ENCODE measurements at places on chromosomes 11 and 22. TPM values are rescaled to one million over a fixed set of nuclear protein-coding genes. Genes with fewer than 3 reads are reported as not detected.
A peak's percentile ranks its signal among the peaks of the same experiment; 100 is the strongest.

DNA sequence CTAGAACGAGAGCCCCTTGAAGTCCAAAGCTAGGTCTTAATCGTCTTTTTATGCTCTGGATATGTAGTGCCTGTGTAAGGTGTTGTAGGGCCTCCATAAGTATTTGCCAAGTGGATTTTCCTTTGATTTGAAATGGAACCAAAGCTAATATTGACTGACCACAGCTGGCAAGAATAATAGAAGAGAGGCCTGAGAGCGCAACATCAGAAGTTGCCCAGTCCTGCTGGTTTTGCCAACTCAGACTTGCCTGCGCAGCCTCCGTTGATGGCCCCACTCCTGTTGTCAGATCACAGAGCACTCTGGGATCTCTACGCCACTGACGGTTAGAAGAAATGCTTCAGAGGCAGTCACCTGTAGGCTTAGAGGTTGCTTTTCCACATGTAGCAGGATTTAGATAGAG lies 251.2 kb downstream of the TENM4 start:
- no peak overlapping the region for H3K4me3 ChIP-seq
- no peak overlapping the region for H3K27ac ChIP-seq
- H3K27me3 ChIP-seq: no peaks in the 10 kb centered on the region
- H3K36me3 ChIP-seq: no peaks in the 10 kb centered on the region

GRCh38 chr11:129239207-129239606 lies 47.1 kb upstream of the ARHGAP32 start:
- H3K36me3 ChIP-seq: no peaks in the 10 kb centered on the region
- DNase-seq: no peak
- H3K27me3 ChIP-seq: no peaks in the 10 kb centered on the region
- H3K4me1 ChIP-seq: peaks cover 3% of the 10 kb centered on the region
- no peak overlapping the region for H3K4me3 ChIP-seq

SCN4B gene
- total RNA-seq: 3.5 TPM

- H3K36me3 ChIP-seq: no peaks in the 10 kb centered on the region
- no peak overlapping the region for H3K4me3 ChIP-seq
- no peaks in the 10 kb centered on the region for H3K4me1 ChIP-seq
- DNase-seq: no peak
- H3K27ac ChIP-seq: no peak overlapping the region
Measured at GRCh38 chr11:116973270-116973669, 125.0 kb downstream of the SIK3 start.

ACRV1 gene
- not detected for total RNA-seq

- no peaks in the 10 kb centered on the region for H3K4me1 ChIP-seq
- no peaks in the 10 kb centered on the region for H3K27me3 ChIP-seq
- H3K36me3 ChIP-seq: no peaks in the 10 kb centered on the region
- no peak for DNase-seq
- H3K4me3 ChIP-seq: no peak overlapping the region
Measured at GRCh38 chr11:94557992-94558391, 9.2 kb upstream of the PIWIL4 start.

GRCh38 chr11:37858398-37858797 lies 1260.4 kb upstream of the RAG2 start:
- H3K27me3 ChIP-seq: no peaks in the 10 kb centered on the region
- H3K27ac ChIP-seq: no peak overlapping the region
- H3K4me3 ChIP-seq: no peak overlapping the region
- DNase-seq: no peak
- H3K36me3 ChIP-seq: no peaks in the 10 kb centered on the region

SMARCB1 gene
- 79.0 TPM for total RNA-seq

- no peak for DNase-seq
- H3K4me3 ChIP-seq: no peak overlapping the region
- no peak overlapping the region for H3K27ac ChIP-seq
- H3K36me3 ChIP-seq: no peaks in the 10 kb centered on the region
- H3K4me1 ChIP-seq: no peaks in the 10 kb centered on the region
- H3K27me3 ChIP-seq: no peaks in the 10 kb centered on the region
Measured at GRCh38 chr11:72750086-72750485, 2.1 kb downstream of the ARAP1 start.

DNA sequence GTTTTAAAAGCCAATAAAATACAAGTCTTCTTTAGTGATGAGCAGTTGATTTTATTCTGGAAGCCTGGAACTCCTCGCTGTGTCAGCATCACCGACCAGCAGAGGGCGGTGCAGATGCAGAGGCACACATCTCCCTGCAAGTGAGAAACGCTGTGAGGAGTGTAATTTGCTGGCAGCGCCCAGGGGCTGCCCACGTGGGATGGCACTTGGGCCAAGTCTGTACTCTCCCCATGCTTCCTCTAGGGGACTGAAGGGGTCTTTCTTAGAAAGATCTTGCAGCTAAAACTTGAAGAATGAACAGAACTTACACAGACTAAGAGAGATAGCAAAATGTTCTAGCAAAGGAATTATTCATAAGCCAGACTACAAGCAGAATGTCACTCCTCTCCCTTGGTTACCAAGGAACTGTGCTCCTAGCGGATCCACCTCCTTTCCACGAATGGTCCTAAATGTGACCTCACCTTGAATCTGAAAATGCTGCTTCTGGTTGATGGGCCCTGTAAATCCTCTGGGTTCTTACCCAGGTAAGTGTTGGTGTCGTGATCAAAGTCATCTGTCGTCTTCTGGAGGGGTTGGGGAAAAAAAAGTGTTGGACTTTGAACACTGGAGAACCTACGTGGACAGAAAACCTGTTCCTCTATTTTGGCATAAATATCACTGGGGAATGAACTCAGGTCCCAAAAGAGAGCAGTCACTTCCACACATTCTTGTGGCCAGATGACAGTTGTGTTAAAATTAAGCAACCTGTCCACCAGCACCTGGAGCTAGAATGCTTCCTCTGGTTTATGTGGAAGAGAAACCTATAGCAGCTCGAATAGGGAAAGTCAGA lies 31.8 kb downstream of the CNTF start:
- no peak overlapping the region for H3K27ac ChIP-seq
- no peaks in the 10 kb centered on the region for H3K4me1 ChIP-seq
- peak overlapping the region; percentile 50 for H3K4me3 ChIP-seq
- DNase-seq: peak; percentile 77
- no peaks in the 10 kb centered on the region for H3K27me3 ChIP-seq

KRTAP5-7 gene
- total RNA-seq: 0.22 TPM

IFITM2 gene
- 1,111 TPM for total RNA-seq

MUC2 gene
- not detected for total RNA-seq

DNA sequence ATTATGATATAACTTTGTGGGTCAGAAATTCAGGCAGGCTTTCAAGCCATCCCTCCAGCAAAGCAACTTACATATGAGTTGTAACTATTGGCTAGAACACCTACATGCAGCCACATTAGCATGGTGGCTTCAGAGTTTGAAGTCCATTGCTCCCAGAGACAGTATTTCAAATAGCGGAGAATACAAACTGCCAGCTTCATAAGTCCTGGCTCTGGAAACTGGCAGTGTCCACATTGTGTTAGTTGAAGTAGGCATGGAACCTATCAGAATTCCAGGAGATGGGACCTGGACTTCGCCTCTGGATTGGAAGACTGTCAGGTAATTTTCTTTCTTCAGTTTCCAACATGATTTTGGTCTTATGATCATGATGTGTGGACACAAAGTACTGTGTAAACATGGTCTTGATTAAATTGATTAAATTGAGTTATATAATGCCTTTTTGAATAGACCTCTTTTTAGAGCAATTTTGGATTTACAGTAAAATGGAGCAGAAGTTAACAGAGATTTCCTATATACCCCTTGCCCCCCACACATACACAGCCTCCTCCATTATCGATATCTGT lies 209.9 kb upstream of the NAV2 start:
- H3K36me3 ChIP-seq: no peaks in the 10 kb centered on the region
- peaks cover 8% of the 10 kb centered on the region for H3K27me3 ChIP-seq
- H3K4me3 ChIP-seq: no peak overlapping the region

GRCh38 chr11:93089474-93090102 lies 108.2 kb downstream of the SLC36A4 start:
- no peaks in the 10 kb centered on the region for H3K36me3 ChIP-seq
- no peak overlapping the region for H3K4me3 ChIP-seq
- H3K4me1 ChIP-seq: no peaks in the 10 kb centered on the region
- no peak overlapping the region for H3K27ac ChIP-seq
- no peaks in the 10 kb centered on the region for H3K27me3 ChIP-seq

GRCh38 chr11:112477581-112478317 lies 217.1 kb upstream of the PLET1 start:
- H3K27ac ChIP-seq: no peak overlapping the region
- H3K4me1 ChIP-seq: no peaks in the 10 kb centered on the region
- DNase-seq: no peak
- H3K4me3 ChIP-seq: no peak overlapping the region
- H3K27me3 ChIP-seq: no peaks in the 10 kb centered on the region

KRTAP5-1 gene
- total RNA-seq: not detected

OR52N4 gene
- total RNA-seq: 0.60 TPM

DNA sequence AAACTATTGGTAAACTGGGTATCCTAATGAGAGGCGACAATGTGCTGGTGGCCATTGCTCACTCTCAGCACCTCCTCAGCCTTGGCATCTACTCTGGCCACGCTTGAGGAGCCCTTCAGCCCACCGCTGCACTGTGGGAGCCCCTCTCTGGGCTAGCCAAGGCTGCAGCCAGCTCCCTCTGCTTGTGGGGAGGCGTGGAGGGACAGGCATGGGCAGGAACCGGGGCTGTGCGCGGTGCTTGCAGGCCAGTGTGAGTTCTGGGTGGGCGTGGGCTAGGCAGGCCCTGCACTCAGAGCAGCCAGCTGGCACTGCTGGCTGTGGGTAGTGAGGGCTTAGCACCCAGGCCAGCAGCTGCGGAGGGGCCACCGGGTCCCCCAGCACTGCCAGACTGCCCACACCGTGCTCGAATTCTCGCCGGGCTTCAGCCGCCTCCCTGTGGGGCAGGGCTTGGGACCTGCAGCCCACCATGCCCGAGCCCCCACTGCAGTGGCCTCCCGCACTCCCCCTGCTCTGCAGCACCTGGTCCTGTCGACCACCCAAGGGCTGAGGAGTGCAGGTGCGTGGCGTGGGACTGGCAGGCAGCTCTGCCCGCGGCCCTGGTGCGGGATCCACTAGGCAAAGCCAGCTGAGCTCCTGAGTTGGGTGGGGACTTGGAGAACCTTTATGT lies 575.9 kb upstream of the ANO3 start:
- DNase-seq: no peak
- no peaks in the 10 kb centered on the region for H3K4me1 ChIP-seq
- no peak overlapping the region for H3K27ac ChIP-seq
- no peak overlapping the region for H3K4me3 ChIP-seq

TUB gene
- 6.8 TPM for total RNA-seq

DNA sequence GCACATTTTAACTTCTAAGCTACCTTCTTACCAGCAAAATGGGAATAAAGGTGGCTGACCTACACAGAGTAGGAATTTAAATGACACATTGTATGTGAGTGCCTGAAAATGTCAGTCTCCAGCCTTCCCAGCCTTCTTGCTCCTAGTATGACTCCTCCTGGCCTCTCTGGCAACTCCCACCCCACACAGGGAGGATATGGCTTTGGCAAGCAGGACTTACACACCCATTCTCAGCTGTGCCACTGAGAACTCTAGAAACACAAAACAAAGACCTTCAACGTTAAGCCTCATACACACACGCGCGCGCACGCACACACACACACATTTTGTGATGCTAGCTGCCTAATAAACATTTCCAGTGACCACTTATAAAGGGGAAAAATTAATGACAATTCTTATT lies 65.8 kb downstream of the PACSIN2 start:
- H3K4me1 ChIP-seq: peaks cover 23% of the 10 kb centered on the region
- no peaks in the 10 kb centered on the region for H3K36me3 ChIP-seq
- no peak for DNase-seq
- no peak overlapping the region for H3K27ac ChIP-seq
- H3K27me3 ChIP-seq: no peaks in the 10 kb centered on the region
- no peak overlapping the region for H3K4me3 ChIP-seq

TBX1 gene
- total RNA-seq: 5.5 TPM

DNA sequence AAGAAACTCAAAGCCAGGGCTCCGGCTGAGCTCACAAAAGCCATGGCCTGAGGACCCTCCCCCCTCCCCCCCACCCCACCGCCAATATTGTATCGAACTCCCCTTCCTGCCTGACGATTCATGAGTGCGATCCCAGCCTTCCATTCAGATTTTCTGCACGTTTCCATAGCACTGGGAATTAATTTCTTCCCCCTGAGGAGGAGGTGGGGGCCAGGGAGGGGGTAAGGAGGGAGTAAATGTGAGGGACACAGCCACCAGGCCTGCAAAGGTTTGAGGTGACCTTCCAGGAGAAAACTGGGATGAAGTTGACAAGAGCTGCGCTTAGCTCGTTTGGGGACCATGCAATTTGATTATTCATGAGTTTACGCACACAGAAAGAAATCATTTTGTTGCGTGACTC lies 527.7 kb downstream of the MN1 start:
- no peak overlapping the region for H3K4me3 ChIP-seq
- H3K27ac ChIP-seq: no peak overlapping the region
- no peaks in the 10 kb centered on the region for H3K36me3 ChIP-seq
- DNase-seq: no peak
- no peaks in the 10 kb centered on the region for H3K4me1 ChIP-seq

DNA sequence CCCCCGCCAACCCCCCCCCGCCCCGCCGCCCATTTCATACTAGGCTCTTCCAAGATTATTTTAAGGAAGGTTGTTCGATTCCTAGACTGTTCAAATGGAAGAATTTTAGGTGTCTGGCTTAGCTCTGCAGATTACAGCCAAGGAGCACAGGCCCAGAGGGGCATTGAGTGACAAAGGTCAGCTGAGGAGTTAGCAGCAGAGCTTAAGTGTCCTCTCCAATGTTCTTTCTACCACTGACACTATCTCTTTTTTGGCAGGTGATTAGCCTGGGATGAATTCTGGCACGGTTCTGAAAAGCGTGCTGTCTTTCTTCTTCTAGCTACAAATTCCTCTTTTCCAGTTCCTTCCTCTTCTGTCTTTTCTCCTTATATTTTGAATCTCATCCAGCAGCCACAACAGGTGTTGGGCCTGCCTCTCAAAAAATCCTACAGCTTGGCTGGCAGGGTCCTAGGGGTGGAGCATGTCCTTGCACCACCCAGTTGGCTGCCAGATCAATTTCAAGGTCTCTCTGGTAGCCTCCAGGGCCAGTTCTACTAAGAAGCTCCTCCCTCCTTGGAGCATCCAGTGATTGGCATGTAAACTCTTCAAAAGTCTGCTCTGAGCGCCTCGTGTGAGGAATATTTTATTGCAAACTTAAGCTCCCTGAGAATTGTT lies 23.0 kb downstream of the KCNE3 start:
- peaks cover 2% of the 10 kb centered on the region for H3K4me1 ChIP-seq
- H3K27ac ChIP-seq: no peak overlapping the region
- H3K36me3 ChIP-seq: no peaks in the 10 kb centered on the region

GRCh38 chr22:50271519-50271970 lies 1.4 kb upstream of the MAPK11 start:
- no peaks in the 10 kb centered on the region for H3K27me3 ChIP-seq
- H3K36me3 ChIP-seq: peaks cover 10% of the 10 kb centered on the region
- no peak overlapping the region for H3K4me3 ChIP-seq
- no peak for DNase-seq
- no peak overlapping the region for H3K27ac ChIP-seq

BSCL2 gene
- 93.2 TPM for total RNA-seq

FGF19 gene
- total RNA-seq: not detected

Measured in kidney (tissue), 22 donors.